ENCODE measurements at places on chromosomes 4 and X. TPM values are rescaled to one million over a fixed set of nuclear protein-coding genes. Genes with fewer than 3 reads are reported as not detected.

DDX60 gene
- total RNA-seq = 5.6 TPM

GRCh38 chrX:24982306-24982965 lies 33.3 kb downstream of the ARX start:
- no peak overlapping the region for H3K4me3 ChIP-seq
- H3K36me3 ChIP-seq = peaks cover 4% of the 10 kb centered on the region
- no peaks in the 10 kb centered on the region for H3K27me3 ChIP-seq
- DNase-seq = no peak

- H3K4me1 ChIP-seq = peaks cover 42% of the 10 kb centered on the region
- DNase-seq = no peak
- H3K27me3 ChIP-seq = no peaks in the 10 kb centered on the region
- no peak overlapping the region for H3K27ac ChIP-seq
- H3K4me3 ChIP-seq = no peak overlapping the region
Observed at GRCh38 chr4:146179784-146180370, 4.4 kb downstream of the LSM6 start.

- H3K27ac ChIP-seq = no peak overlapping the region
- H3K36me3 ChIP-seq = no peaks in the 10 kb centered on the region
- no peaks in the 10 kb centered on the region for H3K4me1 ChIP-seq
- no peak for DNase-seq
Observed at GRCh38 chr4:3466691-3467600, 3.8 kb downstream of the DOK7 start.

DNA sequence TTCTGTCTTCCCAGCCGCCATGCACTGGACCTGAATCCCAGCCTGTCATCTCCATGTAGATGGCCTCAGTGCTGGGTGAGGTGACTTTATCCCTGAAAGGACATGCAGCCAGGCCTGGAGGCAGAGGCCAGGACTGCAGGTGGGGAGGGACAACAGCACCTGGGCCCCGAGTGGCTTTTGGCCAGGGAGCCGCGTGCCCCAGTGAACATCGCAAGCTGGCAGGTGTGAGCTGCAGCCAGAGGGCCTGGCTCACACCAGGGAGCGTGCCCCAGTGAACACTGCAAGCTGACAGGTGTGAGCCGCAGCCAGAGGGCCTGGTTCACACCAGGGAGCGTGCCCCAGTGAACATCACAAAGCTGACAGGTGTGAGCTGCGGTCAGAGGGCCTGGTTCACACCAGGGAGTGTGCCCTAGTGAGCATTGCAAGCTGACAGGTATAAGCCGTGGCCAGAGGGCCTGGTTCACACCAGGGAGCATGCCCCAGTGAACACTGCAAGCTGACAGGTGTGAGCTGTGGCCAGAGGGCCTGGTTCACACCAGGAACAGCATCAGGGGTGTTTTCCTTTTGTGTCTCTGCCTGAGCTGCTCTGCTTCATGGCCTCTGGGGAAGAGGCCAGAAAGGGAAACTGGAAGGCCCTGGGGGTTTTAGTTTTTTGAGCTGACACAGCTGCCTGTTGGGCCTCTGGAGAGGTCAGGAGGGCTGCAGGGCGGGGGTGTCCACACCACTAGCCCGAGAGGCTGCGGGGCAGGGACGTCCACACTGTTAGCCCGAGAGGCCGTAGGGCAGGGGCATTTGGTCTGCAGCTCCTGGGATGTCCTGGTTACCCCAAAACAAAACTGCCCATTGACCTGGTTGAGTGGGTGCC lies 22.7 kb upstream of the PSAPL1 start:
- H3K36me3 ChIP-seq = no peaks in the 10 kb centered on the region
- no peak overlapping the region for H3K27ac ChIP-seq
- H3K4me3 ChIP-seq = no peak overlapping the region
- DNase-seq = no peak

Data from activated T-helper 2 cell treated with anti-CD3 and anti-CD28 coated beads, Interferon-gamma antibody, Interleukin-2, Interleukin-4, amounts not matched to agents 10 μg/mL and 5 μg/mL and 100 μg/mL, durations not matched to agents 14 hours and 24 hours and 36 hours (primary cell).